ENCODE measurements at places on chromosomes 5 and 9.

DNA sequence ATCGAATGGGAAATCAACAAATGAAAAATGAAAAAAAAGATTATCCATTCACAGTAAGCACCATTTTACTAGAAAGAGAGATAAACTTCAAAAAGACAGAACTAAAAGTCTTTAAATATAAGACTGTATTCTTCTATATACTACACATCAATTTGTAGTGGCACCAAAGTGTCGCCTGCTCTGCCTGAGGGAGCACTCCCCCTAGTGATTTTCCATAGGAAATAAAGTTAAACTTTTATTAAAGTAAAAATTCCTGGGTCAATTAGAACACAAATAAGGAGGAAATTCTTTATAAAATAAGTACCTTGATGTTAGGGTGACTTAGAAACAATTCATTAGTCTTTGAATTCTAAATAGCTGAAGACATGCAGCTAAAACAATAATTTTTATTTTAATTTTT, 9.7 kb downstream of the RAD1 start:
- DNase-seq = no peak

DNA sequence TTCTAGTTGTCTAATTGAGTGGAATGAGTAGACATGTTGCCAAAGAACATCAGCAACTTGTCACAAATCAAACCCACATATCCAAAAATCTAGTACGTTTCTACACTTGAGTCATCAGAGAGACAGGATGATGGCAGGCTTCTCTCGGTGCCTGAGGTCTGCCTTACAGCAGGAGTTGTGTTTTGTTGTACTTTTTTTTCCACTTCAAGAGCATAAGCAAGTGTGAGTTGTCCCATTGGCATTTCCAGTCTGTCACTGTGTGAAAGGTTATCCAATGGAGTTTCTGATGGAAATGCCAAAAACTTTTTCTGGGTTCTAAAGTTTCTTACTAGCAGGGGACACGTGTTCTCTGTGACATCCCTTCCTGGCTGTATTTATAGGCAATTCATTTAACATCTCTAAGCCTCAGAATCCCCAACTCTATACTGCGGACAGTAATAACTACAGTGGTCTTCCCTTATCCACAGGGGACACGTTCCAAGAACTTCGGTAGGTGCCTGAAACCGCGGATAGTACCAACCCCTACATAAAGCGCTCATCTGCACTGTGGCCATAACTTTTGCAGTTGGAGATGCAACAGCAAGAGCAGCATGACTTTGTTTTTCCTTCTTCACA, 246.5 kb downstream of the SYK start:
- DNase-seq = no peak

DNA sequence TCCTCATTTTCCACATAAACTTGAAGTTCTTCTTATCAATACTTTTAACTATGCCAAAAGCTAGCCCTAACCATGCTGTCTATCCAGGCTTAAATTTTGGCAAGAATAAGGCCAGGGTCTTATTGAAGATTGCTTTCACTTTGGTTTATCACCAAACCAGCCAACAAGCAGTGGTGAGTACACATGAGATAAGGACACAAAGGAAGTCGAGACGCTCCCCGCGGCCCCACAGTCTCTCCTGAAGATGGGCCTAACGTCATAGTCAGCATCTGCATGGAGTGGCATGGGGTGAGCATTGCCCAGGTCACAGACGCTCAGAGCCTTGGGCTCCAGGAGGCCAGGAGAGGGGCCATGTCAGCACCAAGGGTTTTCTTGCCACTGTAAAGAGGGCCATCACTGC, 80.3 kb downstream of the ATPSCKMT start:
- DNase-seq = no peak

- DNase-seq = no peak
These were observed 10.2 kb upstream of the STING1 start for GRCh38 chr5:139492700-139493192.

- no peak for DNase-seq
These were observed 16.3 kb downstream of the FAM163B start for GRCh38 chr9:133592731-133593409.

GRCh38 chr5:119537704-119538103, 85.4 kb downstream of the HSD17B4 start:
- no peak for DNase-seq

Measured in activated naive CD8-positive, alpha-beta T cell treated with anti-CD3 and anti-CD28 coated beads, Interleukin-2, amount 50 U/mL, for 16 hours (primary cell).